ENCODE measurements at places on chromosomes 1 and 21.

DNA sequence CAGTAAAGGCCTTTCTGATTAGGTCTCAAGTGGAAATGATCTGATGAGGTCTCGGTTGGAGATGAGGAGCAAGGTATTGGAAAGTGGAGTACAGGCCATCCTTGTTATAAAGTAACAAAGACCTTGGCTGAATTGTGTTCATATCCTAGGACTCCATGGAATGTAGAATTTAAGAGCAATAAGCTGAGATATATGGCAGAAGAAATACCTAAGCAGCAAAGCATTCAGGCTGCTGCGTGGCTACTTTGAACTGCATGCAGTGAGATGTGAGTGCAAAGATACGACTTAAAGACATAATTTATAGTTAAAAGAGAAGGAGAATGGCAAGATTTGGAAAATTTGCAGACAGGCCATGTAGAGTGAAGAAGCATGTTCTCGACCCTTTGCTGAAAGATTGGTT, 11.2 kb upstream of the XPR1 start:
- DNase-seq: no peak

DNA sequence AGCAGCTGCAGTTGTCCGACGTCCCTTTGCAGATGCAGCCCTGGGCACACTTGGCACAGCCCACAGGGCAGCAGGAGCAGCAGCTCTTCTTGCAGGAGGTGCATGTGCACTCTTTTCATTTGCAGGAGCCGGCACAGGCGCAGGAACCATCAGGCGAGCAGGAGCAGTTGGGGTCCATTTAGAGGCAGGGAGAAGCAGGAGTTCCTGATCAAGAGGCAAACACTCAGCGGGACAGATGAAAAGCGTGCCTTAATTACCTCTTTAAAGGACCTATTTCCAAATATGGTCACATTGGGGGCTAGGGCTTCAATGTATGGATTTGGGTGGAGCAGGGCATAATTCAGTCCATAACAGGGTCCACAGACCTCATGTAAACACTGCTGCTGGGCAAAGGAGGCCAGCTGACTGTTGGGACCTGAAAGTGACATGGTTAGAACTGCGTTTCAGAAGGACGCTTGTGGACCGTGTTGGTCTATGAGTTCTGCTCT, 4.3 kb upstream of the CPLANE2 start:
- no peak for DNase-seq

GRCh38 chr1:32263744-32264143, 12.7 kb downstream of the LCK start:
- DNase-seq: no peak

DNA sequence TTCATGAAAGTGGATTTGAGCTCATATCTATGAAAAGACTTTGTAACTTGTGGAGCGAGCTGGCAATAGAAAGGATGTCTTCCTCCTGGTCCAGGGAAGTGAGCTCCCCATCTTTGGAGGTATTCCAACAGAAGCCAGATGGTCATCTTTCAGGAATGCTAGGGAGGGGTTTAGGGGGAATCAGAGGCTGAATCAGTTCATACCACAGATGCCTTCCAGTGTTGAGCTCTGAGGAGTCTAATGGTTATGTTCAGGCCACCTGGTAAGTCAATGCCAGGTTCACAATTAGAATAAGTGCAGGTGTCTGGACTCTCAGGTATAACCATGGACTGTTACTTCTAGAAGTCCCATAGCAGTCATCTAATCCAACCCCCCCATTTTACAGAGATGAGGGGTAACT, 119.1 kb downstream of the ACTL8 start:
- DNase-seq: no peak

DNA sequence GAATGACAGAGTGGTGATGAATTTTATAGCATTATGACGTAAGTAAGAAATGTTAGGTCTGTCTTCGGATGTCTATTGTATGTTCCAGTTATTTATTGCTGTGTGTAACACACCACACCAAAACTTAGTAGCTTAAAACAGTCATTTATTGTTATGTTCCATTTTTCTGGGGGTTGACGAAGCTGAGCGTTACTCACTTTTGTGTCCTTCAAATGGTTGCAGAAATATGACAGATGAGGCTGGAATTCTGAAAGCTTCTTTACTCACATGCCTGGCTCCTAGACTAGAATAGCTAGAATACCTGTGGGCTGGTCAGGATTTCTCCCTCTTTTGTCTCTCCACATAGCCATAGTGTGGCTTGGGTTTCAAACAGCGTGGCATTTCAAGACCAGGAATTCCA, 62.1 kb upstream of the S1PR1 start:
- DNase-seq: no peak

DNA sequence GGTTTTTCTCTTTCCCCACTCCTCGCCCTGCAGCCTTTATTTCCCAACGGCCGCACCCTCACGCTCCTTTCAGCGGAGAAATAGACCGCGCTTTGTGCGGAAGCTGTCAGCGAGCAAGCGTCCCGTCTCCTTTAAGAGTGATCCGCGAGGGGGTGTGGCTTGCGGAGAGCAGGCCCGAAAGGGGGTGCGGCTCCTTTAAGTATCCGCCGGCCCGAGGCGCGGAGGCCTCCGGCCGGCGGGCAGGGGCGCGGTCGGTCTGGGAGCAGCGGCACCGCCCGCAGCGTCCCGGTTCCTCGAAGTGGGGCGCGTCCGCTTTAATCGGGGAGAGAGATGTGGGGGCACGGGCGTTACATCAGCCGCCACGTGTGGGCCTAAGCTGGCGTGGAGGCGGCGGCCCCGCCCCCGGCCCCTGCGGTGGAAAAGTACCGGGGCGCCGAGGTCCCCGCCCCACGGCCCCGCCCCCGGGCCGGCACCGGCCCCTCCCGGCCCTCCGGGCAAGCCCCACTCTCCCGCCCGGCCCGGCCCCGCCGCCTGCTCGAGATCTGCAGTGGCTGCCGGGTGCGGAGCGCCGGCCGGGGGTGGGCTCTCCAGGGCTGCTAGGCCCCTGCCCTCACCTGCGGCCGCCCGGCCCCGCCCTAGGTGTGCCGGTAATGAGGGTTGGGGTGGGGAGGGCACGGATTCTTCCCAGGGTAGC, 1.2 kb downstream of the SLC6A9 start:
- peak; percentile 78 for DNase-seq

Measured in GOT3 (cell line).